ENCODE measurements at places on chromosomes 12 and 14.

DNA sequence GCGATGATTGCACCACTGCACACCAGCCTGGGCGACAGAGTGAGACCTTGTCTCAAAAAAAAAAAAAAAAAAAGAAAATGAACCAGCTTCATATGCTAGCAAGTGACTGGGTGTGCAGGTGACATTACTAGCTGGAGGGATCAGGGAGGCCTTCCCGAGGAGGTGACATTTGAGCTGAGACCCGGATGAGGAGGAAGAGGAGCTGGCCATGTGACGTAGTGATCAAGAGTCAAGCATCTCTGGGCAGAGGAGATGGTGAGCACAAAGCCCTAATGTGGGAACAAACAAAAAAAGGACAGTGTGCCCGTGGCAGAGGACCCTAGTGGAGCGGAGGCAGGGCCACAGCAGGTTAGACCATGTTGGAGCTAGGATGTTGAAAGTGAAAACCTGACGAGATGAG lies 3.5 kb upstream of the PTPN6 start:
- DNase-seq, result no peak

- peak; percentile 98 for DNase-seq
Measured at GRCh38 chr14:20609215-20610001, 18.2 kb upstream of the RNASE12 start.

- DNase-seq, result no peak
Measured at GRCh38 chr12:122501489-122501989, 807 bp upstream of the ZCCHC8 start.

DNA sequence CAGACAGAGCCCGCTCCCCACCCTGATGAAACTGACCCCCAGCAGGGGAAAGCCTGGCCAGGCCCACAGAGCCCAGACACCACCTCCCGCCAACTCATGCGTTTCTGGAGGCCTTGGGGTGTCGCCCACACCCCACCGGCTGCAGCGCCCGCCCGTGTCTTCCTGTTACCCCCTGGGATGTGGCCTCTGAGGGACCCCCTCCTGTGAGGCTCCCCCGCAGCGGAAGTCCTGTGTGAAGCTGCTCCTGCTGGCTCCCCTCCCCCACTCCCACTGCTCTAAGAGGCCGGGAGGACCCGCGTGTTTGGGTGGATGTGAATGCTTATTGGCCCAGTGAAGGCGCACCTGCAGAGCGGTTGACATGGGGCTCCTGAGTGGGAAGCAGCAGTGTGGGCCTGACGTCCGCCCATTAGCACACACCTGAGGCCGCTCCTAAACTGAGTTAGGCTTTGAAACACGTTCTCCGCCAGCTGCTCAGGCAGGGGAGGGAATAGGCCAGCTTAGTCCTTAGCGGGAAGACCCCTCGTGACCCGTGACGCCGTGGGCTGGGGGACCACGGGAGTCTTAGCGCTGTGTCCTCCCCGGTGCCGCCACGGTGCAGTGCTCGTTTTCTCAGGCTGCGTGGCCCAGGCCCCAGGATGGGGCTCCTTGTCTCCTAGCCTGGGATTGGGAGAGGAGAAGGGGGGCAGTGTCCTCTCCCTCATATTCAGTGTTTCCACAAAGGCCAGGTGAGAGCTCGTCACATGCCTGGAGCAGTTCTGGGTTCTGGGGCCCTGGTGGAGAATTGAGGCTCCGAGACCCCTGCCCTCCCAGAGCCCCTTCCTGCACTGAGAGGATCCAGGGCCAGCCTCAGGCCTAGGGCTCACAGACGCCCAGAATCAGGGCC lies 323.4 kb upstream of the SFSWAP start:
- DNase-seq, result no peak

GRCh38 chr12:65524666-65525065 lies 246.2 kb downstream of the MSRB3 start:
- DNase-seq, result no peak

- DNase-seq, result no peak
Measured at GRCh38 chr12:5348057-5348456, 83.9 kb upstream of the NTF3 start.

DNA sequence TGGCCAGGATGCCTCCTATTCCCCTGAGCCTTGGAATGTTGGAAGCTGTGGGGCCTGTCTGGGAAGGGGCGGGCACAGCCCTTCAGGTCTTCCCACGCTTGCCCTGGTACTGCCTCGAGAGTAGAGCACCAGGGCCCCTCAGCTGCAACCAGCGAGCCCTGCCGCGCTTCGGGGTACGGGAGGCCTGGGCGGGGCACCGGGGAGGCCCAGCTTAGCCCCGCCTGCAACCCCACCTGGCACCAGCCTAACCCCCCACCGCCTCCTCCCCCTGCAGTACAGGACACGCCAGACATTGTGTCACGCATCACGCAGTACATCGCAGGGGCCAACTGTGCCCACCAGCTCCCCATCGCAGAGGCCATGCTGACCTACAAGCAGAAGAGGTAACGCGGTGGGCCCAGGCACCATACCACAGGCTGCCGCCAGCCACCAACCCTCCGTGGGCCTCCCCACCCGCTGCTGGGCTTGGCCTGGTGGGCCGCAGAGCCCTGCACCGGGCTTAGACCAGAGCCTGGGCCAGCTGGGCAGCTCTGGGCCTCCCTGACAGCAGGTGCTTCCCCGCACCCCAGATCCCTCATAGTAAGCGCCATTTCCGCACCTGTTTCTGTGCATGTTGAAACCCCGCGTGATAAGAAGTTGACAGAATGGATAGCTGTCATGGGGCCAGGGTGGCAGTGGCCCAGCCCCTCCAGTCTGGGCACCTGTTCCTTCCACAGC lies 13.6 kb upstream of the TEX22 start:
- no peak for DNase-seq

- DNase-seq, result no peak
Measured at GRCh38 chr14:96754845-96755184, 42.4 kb upstream of the VRK1 start.

DNA sequence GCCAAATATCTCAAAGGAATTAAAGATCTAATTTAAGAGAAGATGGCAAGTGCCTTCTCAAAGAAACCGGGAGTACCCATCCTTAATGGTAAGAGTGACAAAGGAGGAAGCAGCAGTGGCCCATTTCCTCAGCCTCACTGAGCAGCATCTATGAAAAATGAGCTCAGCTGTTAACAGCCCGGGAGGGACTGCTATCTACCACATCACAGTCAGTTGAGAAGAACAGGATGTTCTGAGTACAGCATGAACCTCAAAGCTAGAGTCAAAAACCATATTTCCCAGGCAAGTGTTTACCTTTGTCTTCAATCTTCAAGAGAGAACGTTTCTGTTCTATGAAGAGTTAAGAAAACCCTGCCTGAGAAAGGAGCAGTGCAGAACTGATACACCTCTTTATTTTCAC lies 115.0 kb downstream of the BTG1 start:
- no peak for DNase-seq

DNA sequence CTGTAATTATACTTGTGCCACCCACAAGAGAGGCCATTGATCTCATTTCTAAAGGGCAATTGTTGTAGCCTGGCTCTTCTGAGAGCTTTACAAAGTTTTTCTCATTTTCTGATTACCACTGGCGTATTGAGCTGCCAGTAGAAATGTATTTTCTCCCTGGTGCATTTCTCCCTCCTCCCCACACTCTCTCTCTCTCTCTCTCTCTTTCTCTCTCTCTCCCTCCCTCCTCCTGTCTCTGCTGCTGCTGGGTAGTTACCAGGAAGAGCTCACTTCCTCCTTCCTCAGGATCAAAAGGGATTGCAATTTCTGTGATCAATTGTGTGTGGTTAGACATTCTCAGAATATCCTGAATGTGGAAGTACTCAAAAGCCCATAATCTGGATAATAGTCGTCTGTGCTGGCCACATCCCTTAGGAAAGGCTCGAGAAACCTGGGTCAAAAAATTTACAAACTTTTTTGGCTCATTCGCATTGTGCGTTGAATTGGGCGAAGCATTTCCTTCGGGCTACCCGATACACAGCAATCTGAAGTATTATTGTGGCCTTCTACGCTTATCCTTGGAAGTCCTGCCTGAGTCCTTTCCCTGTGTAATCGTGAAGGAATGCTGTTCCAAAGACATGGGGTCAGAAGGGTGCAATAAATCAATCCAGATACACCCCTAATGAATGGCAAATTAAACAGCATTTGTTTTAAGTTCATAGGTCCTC lies 254.8 kb downstream of the MSRB3 start:
- no peak for DNase-seq

DNA sequence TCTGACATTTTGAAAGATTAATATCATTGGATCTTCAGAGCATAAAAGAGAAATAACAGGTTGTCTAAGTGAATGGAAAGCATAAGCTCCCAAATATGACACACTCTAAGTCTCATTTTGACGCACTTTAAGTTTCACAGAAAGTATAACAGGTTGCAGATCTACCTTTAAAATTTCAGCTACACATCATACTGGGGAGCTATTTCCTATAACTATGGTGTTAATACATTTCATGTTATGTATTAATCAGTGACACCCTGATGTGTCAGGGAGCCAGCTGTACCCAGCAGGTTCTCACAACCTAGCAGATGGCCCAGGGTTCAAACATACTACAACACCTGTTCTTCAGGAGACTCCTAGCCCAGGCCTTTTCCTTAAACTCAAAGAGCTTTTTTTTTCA lies 31.1 kb upstream of the TMX1 start:
- DNase-seq, result peak; percentile 62

DNA sequence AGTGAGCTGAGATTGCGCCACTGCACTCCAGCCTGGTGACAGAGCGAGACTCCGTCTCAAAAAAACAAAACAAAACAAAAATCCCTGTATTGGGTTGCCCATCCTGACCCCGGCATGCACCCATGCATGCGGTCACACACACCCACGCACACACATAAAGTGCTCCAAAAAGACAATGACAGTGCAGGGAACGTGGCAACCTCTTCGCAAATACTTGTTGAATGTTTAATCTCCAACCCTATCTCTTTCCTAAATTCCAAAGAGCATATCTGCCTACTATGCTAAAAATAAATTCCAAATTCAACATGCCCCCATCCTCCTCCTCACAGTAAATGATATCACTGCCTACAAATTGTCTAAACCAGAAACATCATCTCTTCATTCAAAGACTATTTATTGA lies 13.5 kb downstream of the SLC7A7 start:
- no peak for DNase-seq

- DNase-seq, result no peak
Measured at GRCh38 chr14:101900253-101900652, 64.1 kb upstream of the DYNC1H1 start.

DNA sequence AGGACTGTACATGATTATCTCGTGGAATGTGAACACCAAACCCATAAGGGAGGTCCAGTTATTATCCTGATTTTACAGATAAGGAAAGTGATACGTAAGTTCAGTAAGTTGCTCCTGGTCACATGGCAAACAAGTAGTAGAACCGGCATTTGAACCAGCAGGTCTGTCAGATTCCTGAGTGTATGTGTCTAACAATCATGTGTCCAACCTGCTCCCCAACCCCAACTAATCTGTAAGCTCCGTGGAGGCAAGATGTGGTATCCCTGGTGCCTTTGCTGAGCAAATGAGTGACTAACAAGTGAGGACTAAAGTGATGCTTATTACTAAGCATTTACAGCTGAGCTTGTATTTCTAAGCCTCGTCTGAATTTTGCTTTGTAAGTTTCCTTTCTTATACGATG lies 65.9 kb downstream of the PTPN21 start:
- DNase-seq, result no peak
